ENCODE measurements at places on chromosomes 16 and 17. TPM values are rescaled to one million over a fixed set of nuclear protein-coding genes. Genes with fewer than 3 reads are reported as not detected.

Gene HOXB7
- total RNA-seq, result not detected

Gene UNC13D
- total RNA-seq, result 110 TPM

Gene SEPTIN12
- total RNA-seq, result not detected

DNA sequence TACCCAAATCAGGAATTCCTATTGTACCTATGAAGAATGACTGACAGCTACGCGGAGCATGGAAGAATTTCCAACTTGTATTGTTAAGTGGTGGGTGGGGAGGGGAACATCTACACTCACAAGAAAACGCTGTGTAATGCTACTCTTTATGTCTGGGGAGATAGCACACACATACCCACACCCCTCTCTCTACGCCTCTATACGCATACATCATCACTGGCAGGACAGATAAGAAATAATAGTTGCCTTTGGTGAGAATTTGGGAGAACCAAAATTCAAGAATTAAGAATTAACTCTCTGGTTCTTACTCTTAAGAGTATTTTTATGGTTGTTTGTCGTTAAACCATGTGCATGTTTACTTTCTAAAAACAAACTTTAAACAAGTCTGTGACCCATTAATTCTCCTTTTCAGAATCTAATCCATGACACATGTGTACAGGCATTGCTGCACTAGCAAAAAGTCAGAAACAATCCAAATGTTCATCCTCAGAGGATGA, 33.9 kb downstream of the CREBBP start:
- no peak overlapping the region for H3K27ac ChIP-seq
- no peaks in the 10 kb centered on the region for H3K27me3 ChIP-seq

GRCh38 chr17:61366715-61367413, 32.8 kb upstream of the TBX2 start:
- H3K36me3 ChIP-seq, result peaks cover 4% of the 10 kb centered on the region
- H3K4me3 ChIP-seq, result no peak overlapping the region
- DNase-seq, result no peak
- H3K4me1 ChIP-seq, result no peaks in the 10 kb centered on the region

GRCh38 chr17:2928294-2928890, 132.2 kb downstream of the RAP1GAP2 start:
- no peak overlapping the region for H3K27ac ChIP-seq
- H3K4me1 ChIP-seq, result peaks cover 20% of the 10 kb centered on the region
- no peak for DNase-seq
- H3K4me3 ChIP-seq, result no peak overlapping the region
- no peaks in the 10 kb centered on the region for H3K27me3 ChIP-seq

DNA sequence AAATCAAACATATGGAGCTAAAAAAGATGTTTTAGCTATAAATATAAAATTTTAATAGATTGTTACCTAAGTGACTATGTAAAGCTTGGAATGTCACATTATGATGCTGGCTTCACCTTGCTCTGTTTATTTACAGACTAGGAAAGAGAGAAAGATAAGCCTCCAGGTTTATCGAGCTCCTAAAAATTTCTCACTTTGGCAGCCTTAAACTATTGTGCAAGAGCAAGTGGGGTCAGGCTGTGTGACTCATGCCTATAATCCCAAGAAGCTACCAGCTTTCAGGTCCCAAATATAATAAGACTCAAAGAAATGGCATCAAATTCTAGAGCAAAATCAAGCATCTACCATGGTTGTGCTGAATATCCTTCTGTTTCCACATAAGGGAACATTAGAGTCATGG, 34.3 kb upstream of the PRSS54 start:
- no peak overlapping the region for H3K4me3 ChIP-seq
- DNase-seq, result no peak
- no peaks in the 10 kb centered on the region for H3K4me1 ChIP-seq
- no peaks in the 10 kb centered on the region for H3K36me3 ChIP-seq
- H3K27me3 ChIP-seq, result peaks cover 5% of the 10 kb centered on the region
- H3K27ac ChIP-seq, result no peak overlapping the region

- DNase-seq, result no peak
- no peaks in the 10 kb centered on the region for H3K27me3 ChIP-seq
- H3K4me1 ChIP-seq, result peaks cover 11% of the 10 kb centered on the region
- no peak overlapping the region for H3K27ac ChIP-seq
- H3K4me3 ChIP-seq, result no peak overlapping the region
- H3K36me3 ChIP-seq, result peaks cover 99% of the 10 kb centered on the region
Observed at GRCh38 chr16:8905168-8905762, 23.1 kb downstream of the LITAFD start.

GRCh38 chr16:424623-425081, 797 bp upstream of the RAB11FIP3 start:
- no peaks in the 10 kb centered on the region for H3K36me3 ChIP-seq
- DNase-seq, result no peak
- peak overlapping the region; percentile 70 for H3K27ac ChIP-seq
- no peaks in the 10 kb centered on the region for H3K27me3 ChIP-seq
- H3K4me3 ChIP-seq, result peak overlapping the region; percentile 72

DNA sequence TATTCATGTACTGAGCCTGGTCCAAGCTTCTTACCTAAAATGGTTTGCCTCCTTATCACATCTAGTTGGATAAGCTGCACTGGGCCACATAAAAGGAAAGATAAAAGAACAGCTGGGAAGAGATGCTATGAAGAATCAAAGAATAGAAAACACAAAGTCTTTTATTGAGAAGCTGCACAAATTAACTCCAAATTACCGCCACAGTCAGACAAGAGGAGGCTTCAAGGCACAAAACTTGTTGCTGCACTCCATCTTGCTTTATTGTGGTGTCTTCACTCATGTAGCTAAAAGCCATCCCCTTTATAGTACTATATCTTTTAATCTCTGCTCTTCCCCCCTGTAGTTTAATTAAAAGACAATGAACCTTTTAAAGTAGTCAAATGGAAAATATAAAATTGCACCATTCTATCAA, 330.6 kb upstream of the PMFBP1 start:
- H3K27ac ChIP-seq, result no peak overlapping the region
- H3K4me1 ChIP-seq, result no peaks in the 10 kb centered on the region
- no peak overlapping the region for H3K4me3 ChIP-seq
- H3K27me3 ChIP-seq, result no peaks in the 10 kb centered on the region

DNA sequence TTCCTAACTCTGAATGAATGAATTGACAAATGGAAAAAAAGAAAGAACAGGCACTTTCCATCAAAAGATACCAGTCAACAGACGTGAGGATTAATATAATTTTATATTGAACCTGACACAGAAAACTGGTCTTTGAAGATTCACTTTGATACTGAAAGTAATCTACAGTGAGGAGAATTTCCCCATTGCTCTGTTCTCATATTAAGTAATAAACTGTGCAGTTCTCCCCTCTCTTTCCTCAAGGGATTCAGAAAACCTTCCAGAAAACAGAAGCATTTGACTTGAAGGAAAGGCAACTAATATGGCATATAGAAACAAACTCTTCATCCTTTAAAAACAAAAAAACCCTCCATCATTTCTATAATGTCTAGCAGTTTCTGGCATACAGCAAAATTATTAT, 2.2 kb downstream of the TEX2 start:
- H3K36me3 ChIP-seq, result no peaks in the 10 kb centered on the region
- no peak overlapping the region for H3K4me3 ChIP-seq
- H3K27ac ChIP-seq, result no peak overlapping the region
- no peaks in the 10 kb centered on the region for H3K27me3 ChIP-seq
- no peak for DNase-seq

Measured in CD4-positive, alpha-beta T cell (primary cell).